ENCODE measurements at places on chromosomes 3 and 15.
A peak's percentile ranks its signal among the peaks of the same experiment; 100 is the strongest.

GRCh38 chr3:193780810-193781478 is 187.9 kb downstream of the OPA1 start:
- DNase-seq: peak; percentile 78

- no peak for DNase-seq
Observed at GRCh38 chr3:141170678-141171295, 60.8 kb upstream of the PXYLP1 start.

DNA sequence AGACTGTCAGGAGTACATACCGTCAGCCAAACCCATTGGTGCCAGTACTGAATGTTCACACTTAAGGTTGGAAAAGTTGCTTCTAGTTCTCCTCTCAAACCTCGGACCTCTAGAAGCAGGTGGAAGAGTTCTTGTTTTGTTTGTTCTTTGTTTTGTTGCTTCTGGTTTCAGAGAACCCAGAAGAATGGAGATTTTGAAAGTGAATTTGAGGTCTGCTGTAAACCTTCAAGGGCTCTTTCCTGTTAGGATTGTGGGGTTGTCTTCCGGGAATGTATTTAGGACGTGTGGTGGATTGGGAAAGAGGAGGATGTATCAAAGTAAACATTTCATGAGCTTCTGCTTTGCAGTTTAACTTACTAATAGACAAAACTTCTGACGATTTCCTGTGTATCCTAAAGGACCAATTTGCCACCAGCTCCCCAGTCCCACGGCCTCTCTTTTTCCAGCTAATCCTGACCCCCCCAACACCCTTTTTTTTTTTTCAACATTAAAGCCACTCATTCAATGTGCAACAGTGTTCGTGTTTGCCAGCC is 50.3 kb downstream of the FILIP1L start:
- DNase-seq: no peak

DNA sequence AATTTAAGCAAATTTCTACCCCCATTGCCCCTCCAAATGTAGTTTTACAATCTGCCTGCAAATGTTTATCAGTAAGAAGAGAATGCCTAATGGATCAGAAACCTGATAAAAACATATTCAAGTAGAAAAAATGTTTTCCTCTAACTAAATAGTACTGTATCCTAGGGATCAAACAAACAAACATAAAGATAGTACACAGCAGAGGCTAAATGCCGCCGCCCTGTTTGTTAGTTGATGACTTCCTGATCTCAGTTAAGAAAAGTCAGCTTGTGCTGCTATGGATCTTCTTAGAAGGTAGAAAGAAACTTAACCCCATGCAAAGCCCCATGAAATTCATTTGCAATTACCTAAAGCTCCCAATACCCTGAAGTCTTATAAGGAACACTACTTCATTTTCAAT is 387.3 kb upstream of the THBS1 start:
- DNase-seq: no peak

GRCh38 chr3:115666920-115667737 is 43.8 kb downstream of the GAP43 start:
- no peak for DNase-seq

DNA sequence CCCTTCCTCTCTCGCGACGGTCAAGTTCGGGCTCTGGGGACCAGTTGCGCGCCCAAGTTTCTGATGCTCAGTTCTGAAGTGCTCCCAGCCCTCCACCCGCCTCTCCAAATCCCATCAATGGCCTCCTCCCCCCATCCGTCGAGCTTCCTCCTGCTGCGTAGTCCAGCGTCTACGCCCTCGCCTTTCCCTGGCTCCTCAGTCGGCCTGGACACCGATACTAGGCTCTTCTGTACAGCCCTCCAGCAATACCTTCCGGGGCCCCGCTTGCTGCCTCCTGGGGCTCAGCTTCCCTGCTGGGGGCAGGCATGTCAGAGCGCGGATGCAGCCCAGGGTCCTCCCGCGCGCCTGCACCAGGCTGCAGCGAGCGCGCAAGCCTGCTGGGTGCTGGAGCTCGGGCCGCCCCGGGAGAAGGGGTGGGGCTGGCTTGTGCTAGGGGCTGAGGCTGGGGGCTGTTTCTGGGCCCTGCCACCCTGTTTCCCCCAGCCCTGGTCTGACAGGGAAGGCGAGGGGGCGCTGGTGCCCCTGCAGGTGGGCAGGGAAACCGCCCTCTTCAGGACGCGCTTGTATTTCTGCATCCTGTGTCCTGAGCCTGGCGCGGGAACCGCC is 353.3 kb upstream of the SUCLG2 start:
- peak; percentile 0 for DNase-seq

- no peak for DNase-seq
Observed at GRCh38 chr3:56089739-56090138, 378.5 kb downstream of the ERC2 start.

- DNase-seq: peak; percentile 28
Observed at GRCh38 chr15:77069521-77070121, 1.3 kb downstream of the TSPAN3 start.

GRCh38 chr15:72502220-72502809 is 28.2 kb downstream of the ARIH1 start:
- DNase-seq: no peak

GRCh38 chr15:96827981-96828380 is 497.5 kb downstream of the NR2F2 start:
- DNase-seq: no peak

- no peak for DNase-seq
Observed at GRCh38 chr3:185843126-185843525, 18.3 kb upstream of the IGF2BP2 start.

DNA sequence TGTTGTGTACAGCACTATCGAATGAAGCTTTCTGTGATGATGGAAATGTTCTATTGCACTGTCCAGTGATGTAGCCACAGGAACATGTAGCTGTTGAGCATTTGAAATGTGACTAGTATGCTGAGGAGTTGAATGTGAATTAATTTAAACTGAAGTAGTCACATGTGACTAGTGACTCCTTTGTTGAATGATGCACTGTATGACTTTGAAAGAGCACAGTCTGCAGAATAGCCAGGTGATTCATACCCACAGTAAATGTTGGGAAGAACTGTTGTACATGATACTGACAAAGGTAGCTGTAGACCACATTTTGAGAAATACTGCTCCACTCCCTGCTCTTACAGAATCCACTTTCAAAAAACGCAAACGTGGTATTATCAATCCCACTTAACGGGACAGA is 34.0 kb upstream of the ACTL6A start:
- no peak for DNase-seq

DNA sequence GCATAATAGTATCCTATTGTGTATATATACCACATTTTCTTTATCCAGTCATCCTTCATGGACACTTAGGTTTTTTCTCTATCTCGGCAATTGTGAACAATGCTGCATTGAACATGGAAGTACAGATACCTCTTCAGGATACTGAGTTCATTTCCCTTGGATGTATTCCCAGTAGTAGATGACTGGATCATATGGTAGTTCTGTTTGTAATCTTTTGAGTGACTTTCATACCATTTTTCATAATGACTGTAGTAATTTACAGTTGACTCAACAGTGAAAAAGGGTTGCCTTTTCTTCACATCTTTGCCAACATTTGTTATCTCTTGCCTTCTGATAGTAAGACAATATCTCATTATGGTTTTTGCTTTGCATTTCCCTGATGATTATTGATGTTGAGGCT is 21.8 kb downstream of the MYH15 start:
- DNase-seq: no peak

DNA sequence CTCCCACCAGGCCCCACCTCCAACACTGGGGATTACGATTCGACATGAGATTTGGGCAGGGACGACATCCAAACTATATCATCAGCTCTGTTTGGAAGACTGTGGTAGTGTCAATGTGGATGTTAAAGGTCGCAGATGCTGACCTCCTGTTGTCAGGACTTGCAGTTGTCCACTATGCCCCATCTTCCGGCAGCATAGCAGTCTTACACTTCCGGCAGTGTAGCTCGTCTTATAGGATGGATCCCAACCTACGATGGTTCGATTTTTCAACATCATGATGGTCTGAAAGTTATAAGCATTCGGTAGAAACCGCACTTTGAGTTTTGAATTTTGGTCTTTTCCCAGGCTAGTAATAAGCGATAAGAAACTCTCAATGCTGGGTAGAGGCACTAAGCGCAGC is 20.6 kb downstream of the CLRN1 start:
- DNase-seq: no peak

DNA sequence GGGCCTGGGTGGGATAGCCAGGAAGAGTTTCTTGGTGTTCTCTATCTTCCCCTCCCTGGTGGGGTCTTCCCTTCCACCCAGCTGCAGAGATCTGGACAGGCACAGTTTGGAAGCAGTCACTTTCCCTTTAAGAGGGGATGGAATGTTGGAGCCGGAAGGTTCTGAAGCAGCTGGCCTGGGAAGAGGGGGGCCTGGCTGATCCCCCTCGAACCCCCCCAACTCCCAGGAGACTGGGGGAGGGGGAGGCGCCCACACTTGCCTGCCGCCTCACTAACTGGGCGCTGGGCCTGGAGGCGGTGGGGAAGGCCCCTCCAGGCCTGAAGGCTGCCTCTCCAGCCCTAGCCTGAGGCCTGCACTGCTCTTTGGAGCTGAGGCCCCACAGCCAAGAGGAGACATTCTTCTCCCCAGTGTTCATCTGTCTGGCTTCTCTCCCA is 1.4 kb downstream of the DVL3 start:
- DNase-seq: no peak

DNA sequence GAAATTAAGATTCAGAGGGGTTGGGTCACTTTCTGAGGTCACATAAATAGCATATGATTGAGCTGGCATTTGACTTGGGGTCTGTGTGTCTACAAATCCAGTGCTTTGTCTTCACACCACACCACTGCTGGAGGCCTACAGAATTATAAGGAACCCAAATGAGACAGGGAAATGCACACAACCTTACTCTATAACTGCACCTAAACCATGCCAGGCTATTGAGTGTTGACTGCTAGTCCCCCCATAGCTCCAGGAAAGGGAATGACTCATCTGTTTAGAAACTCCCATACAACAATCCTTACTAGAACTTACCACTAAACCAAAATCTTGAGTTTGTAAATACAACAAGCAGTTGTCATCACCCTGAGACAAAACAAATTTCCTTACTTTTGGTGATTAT is 16.9 kb upstream of the TSC22D2 start:
- DNase-seq: no peak

DNA sequence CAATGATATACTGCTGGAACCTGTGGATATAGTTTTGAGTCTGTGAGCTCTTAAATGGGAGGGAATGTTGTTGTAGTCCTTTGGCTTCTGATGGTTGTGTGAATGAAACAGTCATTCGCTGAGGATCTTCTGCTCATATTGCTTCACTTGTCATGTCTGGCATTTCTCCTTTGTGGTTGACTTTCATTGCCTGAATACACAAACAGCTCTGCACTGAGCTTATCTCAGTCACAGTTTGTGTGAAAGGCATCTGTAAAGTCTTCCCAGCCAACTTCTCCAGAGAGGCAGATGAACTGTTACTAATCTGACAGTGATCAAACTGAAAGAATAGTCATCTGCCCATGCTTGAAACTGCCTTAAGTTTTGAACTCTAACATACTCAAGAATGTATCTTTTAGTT is 59.8 kb downstream of the TMED3 start:
- DNase-seq: peak; percentile 70

DNA sequence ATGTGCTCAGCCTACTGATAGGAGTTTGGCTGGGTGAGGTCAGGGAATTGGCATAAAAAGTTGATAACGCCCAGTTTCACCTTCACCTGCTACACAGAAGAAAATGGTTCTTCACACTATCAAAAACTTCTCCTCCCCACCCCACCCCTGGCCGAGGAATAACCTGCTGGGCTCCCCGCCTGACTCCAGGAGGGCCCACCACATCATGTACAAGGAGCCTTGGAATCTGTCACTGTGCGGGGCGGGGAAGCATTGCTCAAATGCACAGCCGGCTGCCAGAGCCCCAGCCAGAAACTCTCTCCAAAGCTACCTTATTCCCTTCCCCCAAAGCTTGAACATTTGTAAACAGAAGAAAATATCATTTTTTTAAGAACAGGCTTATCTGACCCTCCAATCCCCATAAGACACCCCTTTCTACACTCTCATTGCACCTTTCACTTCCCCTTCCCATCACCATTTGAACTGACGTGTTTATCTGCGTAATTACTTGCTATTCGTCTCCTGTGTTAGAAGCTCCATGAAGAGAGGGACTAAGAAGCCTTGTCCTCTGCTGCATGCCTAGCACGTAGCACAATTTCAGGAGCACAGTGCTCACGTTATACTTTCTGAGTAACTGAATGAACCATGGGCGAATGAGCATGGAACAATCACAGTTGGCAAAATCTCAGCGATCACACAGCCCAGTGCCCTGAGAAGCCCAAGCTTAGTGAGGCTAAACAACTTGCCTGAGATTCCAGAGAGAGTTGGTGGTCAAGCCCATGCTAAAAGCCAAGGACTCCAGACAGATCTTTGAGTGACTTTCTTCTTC is 82.9 kb downstream of the HES1 start:
- no peak for DNase-seq

DNA sequence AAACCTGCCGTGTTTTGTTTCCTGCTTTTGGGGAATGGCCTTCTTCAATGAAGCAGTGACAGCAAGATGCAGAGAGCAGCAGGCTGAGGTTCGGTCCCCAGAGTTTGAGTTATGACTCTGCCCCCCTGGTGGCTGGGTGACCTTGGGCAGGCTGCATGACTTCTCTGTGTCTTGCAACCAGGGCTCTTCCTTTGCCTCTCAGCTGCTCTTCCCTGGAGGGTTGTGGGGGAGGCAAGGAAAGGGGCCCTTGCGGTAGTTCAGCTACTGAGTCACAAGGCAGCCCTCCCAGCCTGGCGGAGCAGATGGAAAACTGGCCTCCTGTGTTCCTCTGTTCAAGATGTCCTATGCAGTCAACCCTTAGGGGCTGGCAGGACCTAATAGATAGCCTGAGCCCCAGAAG is 17.1 kb downstream of the CTXND1 start:
- peak; percentile 62 for DNase-seq

DNA sequence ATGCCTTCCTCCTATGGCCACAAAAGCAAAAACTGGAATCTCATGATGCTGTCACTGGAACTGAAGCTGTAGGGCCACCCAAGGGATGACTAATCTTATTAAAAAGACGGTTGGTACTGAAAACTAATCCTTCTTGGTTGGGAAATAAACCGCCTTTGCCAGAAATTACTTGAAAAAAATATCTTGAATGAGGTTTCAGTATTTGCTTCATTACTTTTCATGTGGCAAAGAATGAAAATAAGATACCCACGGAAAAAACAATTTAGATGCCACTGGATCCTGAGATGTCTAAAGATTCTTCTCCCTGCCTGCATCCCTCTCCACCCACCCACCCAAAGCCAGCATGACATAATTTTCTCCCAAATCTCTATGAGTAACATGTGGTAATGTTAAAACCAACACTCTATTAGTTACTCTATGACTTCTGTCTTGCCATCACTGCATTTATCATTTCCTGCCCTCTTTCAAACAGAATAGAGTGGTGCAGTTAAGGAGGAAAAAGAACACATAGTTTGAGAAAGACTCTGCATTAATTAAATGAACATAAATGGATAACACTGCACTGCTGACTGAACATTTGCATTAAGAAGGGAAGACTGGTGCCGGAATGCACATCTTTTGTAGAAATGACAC is 111.8 kb upstream of the DPH6 start:
- DNase-seq: no peak

Data from hematopoietic multipotent progenitor cell treated with erythropoietin and hydrocortisone succinate and interleukin-3 and kit ligand, for 4 days (in vitro differentiated cells).